ENCODE measurements at places on chromosomes 16 and 17.

DNA sequence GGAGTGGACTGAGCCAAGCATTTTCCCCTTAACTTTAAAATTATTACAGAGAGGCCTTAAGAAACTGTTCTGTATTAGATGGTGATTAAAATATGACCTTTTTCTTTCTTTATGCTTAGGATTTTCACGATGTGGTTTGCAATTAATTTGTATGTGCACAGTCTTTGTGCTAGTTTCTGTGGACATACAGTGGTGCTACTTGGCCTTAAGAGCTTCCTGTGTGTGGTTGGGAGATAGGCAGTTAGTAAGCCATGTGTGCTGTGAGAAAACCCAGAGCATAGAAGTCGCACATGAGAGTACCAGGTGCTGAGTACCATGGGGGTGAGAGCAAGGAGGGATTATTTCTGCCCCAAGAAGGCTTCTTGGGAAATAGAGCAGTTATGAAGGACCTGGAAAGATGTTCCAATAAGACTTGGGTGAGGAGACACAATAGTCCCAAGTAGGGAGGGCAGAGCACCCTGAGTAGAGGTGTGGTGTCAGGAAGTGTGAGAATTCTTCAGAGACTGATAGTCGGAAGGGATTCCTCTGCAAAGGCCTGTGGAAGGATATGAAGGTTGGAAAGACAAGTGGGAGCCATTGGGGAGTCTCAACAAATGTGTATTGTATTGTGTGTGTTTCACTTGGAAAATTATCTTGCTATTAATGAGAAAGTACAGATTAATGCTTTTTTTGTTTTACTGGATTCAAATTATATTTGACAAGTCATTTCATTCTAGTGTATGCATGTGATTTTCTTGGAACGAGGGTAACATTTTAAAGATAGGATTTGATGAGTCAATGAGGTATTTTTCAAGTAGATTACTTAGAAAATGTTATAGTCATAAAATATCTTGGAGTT lies 239.9 kb downstream of the PRKCA start:
- no peak for DNase-seq

GRCh38 chr17:79982986-79983385 lies 52.7 kb downstream of the TBC1D16 start:
- DNase-seq, result no peak

GRCh38 chr17:15662681-15663080 lies 21.4 kb downstream of the TRIM16 start:
- DNase-seq, result no peak

GRCh38 chr17:27492470-27492869 lies 36.2 kb downstream of the KSR1 start:
- DNase-seq, result no peak

GRCh38 chr17:17792037-17792550 lies 44.7 kb downstream of the SREBF1 start:
- no peak for DNase-seq

GRCh38 chr16:87241137-87241771 lies 75.9 kb downstream of the C16orf95 start:
- DNase-seq, result no peak

GRCh38 chr16:1009358-1010150 lies 28.0 kb downstream of the SOX8 start:
- DNase-seq, result no peak

DNA sequence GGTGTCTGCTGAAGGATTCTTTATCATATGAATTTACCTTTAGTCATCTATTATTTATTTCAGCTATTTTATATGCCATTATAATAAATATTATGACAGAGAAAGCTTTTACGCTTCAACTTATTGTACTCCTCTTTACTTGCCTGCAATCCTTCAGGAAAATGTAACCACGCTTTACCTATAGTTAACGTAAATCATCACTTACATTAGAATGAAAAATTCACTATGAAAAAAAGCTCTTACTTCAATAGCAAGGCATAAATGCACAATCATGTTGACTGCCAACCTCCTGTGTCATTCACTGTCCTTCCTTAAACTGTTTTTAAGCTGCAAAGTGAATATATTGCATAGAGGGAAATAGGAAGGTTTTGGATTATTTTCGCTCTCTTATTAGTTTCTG lies 277.9 kb downstream of the WWOX start:
- DNase-seq, result no peak

DNA sequence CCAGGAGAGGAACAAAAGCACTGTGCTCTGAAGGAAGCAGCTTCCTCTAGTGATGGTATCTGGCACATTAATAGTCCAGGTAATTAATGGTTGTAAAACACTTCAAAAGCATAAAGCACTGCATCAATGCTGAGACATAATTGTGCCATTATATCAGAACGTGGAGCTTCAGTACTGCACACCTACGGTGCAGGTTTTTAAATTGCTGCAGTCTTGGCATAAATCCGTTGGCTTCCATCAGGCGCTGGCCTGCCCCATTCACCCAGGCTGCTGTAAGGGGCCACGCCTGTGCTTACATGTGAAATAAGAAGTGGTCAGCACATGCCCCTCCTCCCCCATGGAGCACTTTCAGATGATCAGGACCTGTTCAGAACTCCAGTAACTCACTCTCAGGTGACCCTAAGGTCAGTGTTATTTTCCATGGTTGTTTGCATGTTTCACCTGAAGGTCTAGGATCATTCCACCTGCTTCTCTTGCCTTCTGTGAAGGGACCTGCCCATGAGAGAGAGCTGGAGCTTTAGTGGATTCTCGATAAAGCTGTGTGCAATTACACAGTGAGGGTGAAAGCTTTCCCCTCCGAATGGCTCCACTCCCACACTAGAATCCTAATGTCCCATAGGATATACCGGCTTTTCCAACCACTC lies 345.3 kb downstream of the CA10 start:
- no peak for DNase-seq

GRCh38 chr17:17712268-17712924 lies 31.1 kb downstream of the RAI1 start:
- DNase-seq, result no peak

DNA sequence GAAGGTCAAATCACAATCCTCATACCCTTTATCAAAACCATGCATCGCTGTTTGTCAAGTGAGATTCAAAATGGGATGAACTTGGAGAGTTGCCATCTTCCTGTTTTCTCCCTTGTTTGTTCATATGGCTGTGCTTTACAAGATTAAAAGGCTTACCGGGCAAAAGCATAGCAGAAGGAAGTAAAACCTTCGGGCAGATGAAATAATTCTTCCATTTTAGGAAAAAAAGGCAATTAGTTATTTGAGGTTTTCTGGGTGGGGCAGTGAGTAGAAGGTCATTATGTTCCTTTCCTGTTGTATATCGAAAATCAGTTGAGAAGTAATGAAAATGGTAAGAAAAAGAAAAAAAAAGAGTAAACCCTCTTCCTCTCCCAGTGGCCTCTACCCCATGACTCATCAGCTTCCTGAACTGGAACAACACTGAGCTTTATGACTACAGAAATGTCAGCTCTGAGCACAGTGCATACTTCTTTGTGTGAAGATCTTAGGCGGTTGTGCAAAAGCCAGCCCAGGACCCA lies 369.2 kb downstream of the CDH13 start:
- DNase-seq, result no peak

DNA sequence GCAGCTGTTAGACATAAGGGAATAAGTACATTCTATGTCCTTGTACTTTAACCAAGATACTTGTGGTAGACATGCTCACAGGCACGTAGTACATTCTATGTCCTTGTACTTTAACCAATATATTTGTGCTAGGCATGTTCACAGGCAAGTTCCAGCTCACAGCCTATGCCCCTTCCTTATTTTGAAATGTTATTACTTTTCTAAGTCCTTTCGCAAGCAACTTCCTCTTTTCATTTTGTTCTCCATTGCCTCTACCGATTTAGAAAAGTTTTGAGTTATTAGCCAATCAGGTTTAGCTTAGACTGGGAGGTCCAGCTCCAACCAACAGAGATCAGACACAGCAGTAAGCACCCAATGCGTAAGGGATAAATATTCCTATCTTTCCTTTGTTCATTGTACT lies 60.1 kb upstream of the NUDT7 start:
- DNase-seq, result no peak

DNA sequence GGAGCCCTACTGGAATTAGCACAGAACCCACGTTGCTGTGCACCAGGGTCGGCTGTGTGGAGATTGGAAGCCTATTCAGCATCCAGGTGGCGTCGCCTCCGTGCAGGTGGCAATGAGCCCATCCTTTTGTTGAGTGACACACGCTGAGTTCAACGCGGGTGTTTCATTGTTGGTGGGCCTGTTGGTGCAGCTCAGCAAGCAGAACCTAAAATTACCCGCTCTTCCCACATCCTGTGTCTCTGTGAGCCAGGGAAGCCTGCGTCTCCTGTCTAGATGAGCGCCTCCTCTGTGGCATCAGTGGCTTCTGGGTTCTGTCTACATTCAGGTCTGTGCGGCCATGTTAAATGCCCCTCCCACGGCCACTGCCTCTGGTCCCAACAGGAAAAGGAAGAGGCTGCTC lies 14.5 kb downstream of the CD2BP2 start:
- DNase-seq, result no peak
